ENCODE measurements at places on chromosomes 7 and 10. TPM values are rescaled to one million over a fixed set of nuclear protein-coding genes. Genes with fewer than 3 reads are reported as not detected.

Gene TMEM229A
- 0.26 TPM for total RNA-seq

Gene CRPPA
- total RNA-seq, result 3.2 TPM

Gene PALS2
- 32.0 TPM for total RNA-seq

DNA sequence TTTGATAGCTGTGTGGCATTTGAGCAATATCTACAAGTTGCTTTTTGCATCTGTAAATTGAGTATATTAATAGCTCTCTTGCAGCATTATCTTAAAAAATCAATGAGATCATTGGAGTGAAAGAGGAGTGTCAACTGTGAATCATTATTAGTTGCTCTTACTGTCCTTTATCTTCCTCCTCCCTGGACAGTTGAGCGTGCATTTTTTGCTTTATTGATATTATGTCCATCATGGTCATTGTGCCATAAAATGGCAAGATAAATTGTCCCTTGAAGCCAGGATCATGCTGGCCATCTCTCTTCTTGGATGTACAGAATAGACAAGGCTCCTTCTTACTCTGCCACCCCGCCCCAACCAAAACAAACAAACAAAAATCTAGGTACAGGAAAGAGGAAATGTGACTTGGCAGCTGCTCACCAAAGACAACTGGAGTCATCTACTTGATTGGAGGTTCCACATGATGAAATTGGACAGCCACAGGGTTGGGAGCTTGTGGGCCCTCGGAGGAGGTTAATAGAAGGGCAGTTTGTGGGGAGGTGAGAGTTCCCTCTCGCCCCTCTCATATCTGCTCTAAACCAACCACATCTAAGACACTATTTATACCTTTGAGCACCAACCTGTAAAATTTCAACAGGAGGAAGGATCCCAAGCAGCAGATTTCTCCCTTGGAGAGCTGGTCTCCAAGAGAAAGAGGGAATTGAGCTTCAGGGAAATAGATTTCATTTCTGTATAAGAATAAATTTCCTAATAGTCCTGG, 252.7 kb downstream of the SKIDA1 start:
- DNase-seq, result no peak

GRCh38 chr10:125828311-125828710, 5.0 kb downstream of the BCCIP start:
- DNase-seq, result no peak

DNA sequence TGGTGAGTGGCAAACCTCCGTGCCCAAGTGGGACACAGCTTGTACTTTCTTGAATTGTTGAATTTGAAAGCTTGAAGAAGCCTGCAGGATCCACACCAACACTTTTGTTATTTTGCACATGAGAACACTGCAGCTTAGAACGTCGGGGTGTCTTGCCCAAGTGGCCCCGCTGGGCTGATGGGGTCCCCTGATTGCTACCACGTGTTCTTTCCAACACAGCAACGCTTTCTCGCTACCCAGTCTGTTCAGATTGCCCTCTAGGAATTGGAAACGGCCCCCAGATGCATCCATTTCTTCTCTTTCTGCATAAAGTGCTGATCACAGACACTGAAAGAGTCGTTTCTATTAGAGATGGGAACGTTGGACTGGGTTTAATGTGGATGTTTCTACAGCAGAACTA, 268.5 kb downstream of the ADARB2 start:
- DNase-seq, result no peak

- no peak for DNase-seq
Observed at GRCh38 chr10:125056161-125057132, 103.9 kb downstream of the CTBP2 start.

GRCh38 chr10:131431978-131432690, 120.6 kb upstream of the TCERG1L start:
- no peak for DNase-seq

Data from endothelial cell (in vitro differentiated cells).